A549 treated with CpdA at 1 μM for 4 hours (cell line): ENCODE measurements at places on chromosomes 5 and 9. TPM values are rescaled to one million over a fixed set of nuclear protein-coding genes. Genes with fewer than 3 reads are reported as not detected.

Gene TMEM174
- not detected in 5 replicates for total RNA-seq

Gene OGN
- total RNA-seq = not detected in 5 replicates

Gene RFX3
- 1.1 to 2.3 TPM (median 1.9 TPM) in 5 replicates for total RNA-seq

Gene NR6A1
- total RNA-seq = 1.0 to 2.2 TPM (median 1.7 TPM) in 5 replicates

Gene PCDHGA9
- 0.06 to 0.14 TPM (median 0.08 TPM) in 3 of 5 replicates, not detected in the others for total RNA-seq

Gene PHF24
- total RNA-seq = 0.06 to 0.26 TPM (median 0.16 TPM) in 5 replicates

Gene PSAT1
- 162 to 201 TPM (median 183 TPM) in 5 replicates for total RNA-seq

Gene RGS7BP
- not detected in 5 replicates for total RNA-seq

Gene MYOT
- total RNA-seq = not detected in 5 replicates

Gene RFK
- 40.3 to 56.2 TPM (median 45.2 TPM) in 5 replicates for total RNA-seq

Gene NNT
- 10.6 to 14.9 TPM (median 12.0 TPM) in 5 replicates for total RNA-seq

Gene OTULINL
- total RNA-seq = 4.8 to 7.4 TPM (median 4.9 TPM) in 5 replicates
